RCC 7860 (cell line): ENCODE measurements at places on chromosomes 11 and 22.

DNA sequence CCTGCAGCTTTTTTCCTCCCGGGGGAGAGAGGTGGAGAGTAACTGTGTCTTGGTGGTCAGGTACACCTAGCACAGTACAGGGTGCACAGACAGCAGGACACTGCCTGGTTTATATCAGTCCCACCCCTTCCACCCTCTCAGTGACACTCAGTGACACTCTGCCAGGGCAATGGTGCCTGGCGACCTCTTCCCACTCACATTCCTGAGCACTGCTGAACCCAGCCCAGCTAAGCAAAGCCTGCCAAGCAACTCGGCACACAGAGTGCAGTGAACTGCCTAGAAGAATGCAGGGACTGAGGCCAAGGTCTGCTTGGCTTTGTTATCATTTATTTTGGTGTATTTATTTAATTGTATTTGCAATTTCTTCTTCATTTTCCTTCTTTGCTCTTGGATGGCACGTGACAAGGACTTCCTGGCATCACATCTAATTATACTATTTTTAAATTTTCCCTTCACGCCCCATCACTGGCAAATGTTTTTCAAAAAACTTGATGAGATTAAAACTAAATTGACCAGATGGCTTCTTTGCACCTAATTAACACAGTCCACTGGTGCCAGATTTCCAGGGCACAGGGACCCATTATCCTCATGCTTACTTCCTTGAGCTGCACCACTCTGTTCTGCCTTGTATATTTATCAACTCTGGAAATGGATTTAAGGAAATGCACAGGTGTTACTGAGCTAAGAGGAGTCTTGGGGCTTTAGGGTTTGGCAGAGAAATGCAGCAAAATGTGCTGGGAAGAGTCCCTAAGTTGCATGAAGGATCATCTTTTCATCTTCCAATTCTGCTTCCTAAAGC lies 205.6 kb downstream of the ADAMTS15 start:
- DNase-seq, result peak; percentile 65

GRCh38 chr11:125155100-125155444 lies 9.5 kb upstream of the PKNOX2 start:
- DNase-seq, result no peak

- no peak for DNase-seq
Measured at GRCh38 chr11:1041936-1042608, 5.6 kb upstream of the MUC6 start.

DNA sequence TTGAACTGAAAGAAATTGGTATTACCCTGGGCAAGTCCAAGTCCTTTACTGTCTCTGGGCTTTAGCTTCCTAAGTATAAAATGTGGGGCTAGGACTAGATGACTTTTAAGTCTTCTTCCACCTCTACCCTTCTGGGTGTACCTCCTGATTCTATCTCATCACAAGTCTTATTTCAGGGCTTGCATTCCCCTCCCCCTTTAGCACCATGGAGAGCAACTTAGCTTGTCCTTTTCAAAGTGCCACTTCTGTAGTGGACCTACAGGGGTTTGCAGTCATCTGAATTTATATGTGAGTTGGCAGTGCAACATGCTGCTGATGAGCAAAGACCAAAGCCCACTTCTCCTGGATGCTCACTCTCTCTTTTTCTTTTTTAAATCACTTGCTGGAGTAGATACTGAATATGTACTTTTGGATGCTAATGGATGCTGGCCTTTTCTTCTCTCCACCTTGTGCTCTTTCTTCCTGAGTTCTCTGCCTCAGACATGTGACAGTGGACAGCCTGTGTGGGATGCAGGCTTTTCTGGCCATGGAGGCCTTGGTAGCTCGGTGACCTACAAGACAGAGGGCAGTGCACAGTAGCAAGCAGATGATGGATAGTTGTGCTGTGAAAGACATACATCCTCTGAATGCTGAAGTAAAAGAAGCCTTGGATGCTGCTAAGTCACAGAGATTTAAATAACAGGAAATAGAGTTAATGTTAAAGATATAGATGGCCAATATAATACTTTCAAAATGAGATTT lies 185.0 kb downstream of the NELL1 start:
- DNase-seq, result no peak

GRCh38 chr11:71987521-71987920 lies 11.2 kb upstream of the IL18BP start:
- DNase-seq, result no peak

DNA sequence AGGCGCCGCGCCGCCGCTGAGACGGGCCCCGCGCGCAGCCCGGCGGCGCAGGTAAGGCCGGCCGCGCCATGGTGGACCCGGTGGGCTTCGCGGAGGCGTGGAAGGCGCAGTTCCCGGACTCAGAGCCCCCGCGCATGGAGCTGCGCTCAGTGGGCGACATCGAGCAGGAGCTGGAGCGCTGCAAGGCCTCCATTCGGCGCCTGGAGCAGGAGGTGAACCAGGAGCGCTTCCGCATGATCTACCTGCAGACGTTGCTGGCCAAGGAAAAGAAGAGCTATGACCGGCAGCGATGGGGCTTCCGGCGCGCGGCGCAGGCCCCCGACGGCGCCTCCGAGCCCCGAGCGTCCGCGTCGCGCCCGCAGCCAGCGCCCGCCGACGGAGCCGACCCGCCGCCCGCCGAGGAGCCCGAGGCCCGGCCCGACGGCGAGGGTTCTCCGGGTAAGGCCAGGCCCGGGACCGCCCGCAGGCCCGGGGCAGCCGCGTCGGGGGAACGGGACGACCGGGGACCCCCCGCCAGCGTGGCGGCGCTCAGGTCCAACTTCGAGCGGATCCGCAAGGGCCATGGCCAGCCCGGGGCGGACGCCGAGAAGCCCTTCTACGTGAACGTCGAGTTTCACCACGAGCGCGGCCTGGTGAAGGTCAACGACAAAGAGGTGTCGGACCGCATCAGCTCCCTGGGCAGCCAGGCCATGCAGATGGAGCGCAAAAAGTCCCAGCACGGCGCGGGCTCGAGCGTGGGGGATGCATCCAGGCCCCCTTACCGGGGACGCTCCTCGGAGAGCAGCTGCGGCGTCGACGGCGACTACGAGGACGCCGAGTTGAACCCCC lies 798 bp downstream of the BCR start:
- DNase-seq, result no peak

DNA sequence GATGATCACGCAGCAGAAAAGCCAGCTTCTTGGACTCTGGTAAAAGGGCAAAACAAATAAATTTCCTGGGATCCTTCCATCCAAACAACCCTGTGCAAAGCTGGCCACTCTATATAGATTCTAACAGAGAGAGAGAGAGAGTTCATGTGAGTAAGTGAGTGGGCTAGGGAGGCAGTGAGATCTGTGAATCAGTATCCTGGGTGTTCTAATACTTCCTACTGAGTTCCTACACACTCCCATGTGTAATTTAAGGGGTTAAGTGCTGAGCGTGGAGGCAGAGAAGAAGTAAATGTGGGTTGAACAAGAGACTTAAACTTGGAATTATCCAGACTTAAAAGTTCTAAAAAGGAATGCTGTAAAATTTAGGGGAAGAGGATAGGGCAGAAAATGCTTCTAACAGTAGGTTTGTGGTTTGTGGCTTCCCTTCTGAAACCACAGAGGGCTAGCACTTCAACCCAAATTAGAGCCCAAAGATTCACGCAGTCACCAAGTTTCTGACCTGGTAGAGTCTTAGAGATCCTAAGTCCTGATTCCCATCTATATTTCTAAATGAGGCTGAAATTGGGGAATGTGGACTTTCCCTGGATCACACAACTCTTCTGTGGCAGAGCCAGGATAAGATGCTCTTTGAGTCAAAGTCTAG lies 413.9 kb downstream of the TENM4 start:
- no peak for DNase-seq

- DNase-seq, result no peak
Measured at GRCh38 chr22:23243006-23243573, 62.8 kb downstream of the BCR start.

- no peak for DNase-seq
Measured at GRCh38 chr11:4606231-4607015, 1.6 kb downstream of the TRIM68 start.

DNA sequence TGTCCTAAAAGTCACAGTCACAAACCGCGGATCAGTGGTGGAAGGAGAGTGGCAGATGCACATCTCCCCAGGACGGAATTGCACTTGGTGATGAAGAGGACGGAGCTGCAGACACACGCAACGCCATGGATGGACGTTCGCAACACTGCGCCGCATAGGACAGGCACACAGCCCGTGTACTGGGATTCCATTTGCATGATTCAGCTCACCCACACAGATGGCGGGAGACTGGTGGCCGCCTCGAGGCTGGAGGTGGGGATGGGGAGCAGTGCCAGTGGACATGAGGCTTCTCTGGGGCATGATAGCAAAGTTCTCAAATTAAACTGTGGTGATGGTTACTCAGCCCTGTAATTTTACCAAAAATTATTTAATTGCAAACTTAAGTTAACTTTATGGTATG lies 37.4 kb downstream of the DUSP8 start:
- no peak for DNase-seq

GRCh38 chr22:42419243-42419881 lies 12.8 kb downstream of the NFAM1 start:
- no peak for DNase-seq
